Hematopoietic multipotent progenitor cell treated with erythropoietin and hydrocortisone succinate and interleukin-3 and kit ligand, for 8 days (in vitro differentiated cells): ENCODE measurements at places on chromosomes 3 and 15.

DNA sequence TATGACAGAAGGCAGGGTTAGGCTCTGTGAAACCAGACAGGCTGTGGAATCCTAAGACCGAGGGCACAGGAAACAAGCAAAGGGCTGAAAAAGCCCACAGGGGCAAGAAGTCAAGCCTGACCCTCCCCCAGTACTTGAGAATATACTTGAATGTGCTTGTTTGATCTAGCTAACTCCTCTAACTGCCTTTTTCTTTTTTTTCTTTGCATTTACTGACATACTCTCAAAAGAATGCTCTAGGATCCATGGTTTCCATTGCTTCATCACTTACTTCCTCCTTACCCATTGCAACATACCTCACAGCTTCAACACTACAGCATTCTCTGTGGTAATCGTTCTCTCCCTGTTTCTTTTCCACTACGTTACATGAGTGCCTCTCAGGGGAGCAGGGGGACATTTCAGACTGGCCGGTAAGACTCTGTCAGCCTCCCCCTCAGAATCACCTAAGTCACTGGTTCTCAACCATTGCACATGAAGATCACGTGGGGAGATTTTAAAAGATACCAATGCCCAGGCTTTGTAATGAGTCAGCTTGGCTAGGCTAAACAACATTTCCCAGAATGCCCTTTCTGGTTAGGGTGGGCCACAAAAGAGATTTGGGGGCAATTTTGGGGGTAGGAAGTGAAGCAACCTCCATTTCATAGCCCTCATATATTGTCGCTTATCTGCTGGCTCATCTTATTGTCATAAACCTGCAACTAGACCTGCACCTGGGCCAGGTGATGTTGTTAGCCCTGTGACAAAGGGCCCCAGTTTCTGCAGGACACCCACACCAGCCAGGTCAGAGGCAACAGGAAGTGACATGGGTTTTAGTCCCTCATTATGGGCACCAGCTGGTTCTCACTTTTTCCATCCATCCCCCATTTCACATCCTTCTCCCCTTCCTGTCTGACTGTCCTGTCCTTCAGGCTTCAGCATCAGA lies 24.6 kb upstream of the RSL24D1 start:
- DNase-seq = peak; percentile 35

GRCh38 chr3:10935028-10935427 lies 57.5 kb upstream of the SLC6A1 start:
- DNase-seq = no peak

DNA sequence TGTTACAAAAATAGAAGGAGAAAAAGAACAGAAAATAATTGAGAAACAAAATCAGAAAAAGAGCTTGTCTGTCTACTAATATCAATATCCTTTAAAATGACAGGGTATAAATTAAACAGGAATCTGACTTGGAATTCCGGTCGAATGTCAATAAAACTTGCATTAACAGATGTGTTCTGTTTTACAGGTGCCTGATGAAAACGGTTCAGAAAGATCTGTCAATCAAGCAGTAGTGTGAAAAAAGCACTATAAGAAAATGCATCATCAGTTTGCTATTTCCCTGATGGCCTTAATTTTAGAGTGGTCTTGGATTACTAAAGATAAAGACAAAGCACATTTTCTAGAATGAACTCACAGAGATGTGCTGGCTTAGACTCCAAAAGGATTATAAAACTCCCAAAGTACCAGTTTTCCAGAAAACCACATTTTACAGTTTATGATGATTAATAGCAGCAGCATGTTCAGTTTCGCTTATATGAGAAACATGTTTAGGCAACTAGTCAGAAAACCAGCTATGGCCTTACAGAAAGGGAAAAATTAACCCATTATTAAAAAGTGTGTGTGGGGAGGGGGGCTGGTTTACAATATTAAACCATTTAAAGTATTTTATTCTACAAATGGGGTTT lies 8.2 kb upstream of the C3orf38 start:
- DNase-seq = no peak

DNA sequence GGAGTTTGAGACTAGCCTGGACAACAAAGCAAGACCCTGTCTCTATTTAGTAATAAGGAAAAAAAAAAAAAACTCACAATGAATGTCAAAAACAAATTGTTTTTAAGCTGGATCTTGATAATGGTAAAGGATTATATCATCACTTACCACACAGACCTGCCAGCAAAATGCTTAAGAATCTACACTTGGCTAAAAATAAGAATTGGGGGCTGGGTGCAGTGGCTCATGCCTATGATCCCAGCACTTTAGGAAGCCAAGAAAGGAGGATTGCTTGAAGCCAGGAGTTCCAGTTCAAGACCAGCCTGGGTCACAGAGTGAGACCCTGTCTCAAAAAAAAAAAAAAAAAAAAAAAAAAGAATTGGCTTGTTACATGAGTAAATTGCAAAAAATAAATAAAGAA lies 31.0 kb downstream of the ACAP2 start:
- no peak for DNase-seq

DNA sequence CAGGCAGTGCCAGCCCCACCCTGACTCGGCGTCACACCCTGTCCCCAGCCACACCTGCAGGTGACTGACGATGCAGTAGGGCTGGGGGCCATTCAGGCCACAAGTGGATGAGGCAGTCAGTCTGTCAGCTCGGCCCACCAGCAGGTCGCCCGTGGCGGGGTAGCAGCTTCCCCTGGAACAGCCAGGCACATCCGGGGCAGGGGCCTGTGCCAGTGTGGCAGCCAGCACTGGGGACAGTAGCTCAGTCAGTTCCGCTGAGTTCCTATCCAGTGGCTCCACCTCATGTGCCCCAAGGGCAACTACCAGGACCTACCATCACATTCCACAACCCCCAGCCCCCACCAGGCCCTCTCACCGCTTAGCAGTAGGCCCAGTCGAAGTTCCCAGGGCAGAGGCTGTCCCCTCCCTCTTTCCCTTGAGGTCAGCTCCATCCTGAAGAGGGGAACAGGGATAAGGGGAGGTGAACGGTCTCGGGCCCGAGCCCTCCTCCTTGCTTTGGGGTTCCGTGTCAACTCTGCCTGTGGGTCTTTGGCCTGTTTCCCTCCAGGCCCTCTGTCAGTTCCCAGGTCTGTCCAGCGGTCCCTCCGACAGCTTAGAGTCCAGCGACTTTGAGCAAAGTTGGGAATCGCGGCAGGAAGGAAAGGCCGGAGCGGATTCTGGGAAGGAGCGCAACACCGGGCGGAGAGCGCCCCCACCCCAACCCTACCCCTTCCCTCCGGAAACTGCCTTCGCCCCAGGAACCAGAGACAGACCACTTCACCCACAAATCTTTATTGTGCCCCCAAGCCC lies at the start of gene LAMB2:
TSS of gene LAMB2 (minus strand) at position 614 of the 789 bp plus-strand sequence. CDS start at position 431, 183 bp downstream.
- DNase-seq = no peak

DNA sequence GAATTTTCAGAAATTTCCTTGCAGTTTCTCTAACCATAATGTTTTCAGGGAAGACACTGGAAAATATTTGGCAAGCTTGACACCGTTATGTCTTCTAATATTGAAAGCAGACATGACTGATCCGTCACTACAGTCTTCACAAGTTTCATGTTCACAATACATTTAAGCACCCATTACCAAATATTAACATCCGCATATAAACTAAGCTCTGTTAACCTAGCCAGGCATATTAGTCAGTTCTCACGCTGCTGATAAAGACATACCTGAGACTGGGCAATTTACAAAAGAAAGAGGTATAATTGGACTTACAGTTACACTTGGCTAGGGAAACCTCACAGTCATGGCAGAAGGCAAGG lies 162.7 kb upstream of the LYSMD4 start:
- DNase-seq = no peak

DNA sequence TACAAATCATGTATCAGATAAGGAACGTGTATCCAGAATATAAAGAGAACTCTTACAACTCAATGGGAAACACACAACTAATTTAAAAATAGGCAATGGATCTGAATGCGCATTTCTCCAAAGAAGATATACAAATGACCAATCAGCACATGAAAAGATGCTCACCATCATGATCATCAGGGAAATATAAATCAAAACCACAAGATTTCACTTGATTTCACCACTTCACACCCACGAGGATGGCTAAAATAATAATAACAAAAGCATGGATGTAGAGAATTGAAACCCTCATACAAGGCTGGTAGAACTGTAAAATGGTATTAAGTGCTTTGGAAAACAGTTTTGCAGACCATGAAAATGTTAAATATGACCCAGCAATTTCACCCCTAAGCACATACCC lies 26.7 kb upstream of the SLC12A8 start:
- no peak for DNase-seq

DNA sequence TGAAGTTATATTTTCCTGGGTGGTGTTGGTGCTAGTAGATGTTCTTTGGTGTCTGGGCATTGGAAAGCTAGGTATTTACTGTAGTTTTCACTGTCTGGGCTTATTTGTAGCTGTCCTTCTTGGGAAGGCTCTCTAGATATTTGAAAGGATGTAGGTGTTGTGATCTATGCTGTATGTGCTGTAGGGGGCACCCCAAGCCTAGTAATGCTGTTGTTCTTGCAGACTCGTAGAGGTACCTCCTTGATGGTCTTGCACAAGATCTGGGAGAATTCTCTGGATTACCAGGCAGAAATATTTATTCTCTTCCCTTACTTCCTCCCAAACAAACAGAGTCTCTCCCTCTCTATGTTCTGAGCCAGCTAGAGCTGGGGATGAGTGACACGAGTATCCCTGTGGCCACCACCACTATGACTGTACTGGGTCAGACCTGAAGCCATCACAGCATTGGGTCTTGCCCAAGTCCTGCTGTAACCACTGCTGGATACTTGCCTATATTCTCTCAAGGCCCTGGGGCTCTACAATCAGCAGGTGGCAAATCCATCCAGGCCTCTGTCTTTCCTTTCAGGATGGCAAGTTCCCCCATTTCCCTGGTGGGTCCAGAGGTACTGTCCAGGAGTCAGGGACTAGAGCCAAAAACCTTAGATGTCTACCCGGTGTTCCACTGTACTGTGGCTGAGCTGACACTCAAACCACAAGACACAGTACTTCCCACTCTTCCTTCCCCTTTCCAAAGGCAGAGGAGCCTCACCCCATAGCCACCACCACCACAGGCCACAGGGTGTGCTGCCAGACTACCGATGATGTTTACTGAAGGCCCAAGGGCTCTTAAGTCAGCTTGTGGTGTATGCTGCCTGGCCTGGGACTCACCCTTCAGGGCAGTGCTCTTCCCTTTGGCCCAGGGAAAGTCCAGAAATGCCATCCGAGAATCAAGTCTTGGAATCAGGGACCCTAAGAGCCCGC lies 195.2 kb upstream of the DPPA4 start:
- DNase-seq = peak; percentile 38

DNA sequence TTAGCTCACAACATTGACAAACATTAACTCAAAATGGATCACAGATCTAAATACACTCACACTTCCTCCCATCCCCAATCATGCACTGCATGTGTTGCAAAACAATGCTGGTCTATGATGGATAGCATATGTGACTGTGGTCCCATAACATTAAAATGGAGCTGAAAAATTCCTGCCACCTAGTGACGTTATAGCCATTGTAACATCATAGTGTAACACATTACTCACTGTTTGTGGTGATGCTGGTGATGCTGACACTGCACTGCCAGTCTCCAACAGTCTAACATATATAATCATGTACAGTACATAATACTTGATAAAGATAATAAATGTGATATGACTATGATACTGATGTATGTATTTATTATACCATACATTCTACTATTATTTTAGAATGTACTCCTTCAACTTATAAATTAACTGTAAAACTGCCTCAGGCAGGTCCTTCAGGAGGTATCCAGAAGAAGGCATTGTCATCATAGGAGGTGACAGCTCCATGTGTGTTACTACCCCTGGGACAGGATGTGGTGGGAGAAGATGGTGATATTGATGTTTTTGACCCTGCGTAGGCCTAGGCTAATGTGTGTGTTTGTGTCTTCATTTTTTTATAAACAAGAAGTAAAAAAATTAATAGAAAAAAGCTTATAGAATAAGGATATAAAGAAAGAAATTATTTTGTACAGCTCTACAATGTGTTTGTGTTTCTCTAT lies 41.3 kb downstream of the TXNRD3 start:
- DNase-seq = no peak

GRCh38 chr15:60417112-60417511 lies 19.3 kb upstream of the ANXA2 start:
- DNase-seq = peak; percentile 89

DNA sequence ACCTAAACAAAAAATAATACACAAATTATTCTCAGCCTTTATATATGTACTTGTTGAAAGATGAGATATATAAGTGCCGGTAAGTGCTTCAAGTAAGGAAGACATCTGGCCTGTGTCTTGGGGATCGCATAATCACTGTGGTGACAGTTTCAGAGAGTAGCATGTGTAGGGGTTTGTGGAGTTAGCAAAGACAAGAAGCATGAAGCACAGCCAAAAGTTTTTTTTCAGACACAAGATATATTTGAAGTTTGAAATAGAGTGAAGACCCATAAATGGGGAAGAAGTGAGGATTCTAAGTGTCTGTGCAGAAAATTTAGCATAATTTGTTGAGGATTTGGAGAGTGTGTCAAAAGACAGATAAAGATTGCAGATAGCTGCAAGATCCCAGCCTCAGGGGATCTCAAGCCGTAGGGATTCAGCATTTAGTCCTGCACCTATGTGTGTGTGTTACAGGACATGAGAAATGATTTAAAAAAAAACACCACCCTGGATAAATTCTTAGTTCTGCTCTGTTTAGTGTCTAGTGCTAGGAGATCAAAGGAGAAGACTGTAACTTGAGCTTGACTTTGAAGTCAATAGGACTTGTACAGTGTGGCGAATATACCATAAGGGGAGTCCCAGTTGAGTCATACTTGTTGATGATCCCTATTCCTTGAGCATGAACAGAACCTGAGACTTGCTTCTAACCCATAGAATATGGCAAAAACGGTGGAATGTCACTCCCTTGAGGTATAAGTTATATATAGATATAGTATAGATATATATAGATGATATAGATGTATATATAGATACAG lies 123.9 kb upstream of the GRM7 start:
- no peak for DNase-seq

GRCh38 chr3:114928989-114929640 lies 218.0 kb downstream of the ZBTB20 start:
- DNase-seq = no peak

DNA sequence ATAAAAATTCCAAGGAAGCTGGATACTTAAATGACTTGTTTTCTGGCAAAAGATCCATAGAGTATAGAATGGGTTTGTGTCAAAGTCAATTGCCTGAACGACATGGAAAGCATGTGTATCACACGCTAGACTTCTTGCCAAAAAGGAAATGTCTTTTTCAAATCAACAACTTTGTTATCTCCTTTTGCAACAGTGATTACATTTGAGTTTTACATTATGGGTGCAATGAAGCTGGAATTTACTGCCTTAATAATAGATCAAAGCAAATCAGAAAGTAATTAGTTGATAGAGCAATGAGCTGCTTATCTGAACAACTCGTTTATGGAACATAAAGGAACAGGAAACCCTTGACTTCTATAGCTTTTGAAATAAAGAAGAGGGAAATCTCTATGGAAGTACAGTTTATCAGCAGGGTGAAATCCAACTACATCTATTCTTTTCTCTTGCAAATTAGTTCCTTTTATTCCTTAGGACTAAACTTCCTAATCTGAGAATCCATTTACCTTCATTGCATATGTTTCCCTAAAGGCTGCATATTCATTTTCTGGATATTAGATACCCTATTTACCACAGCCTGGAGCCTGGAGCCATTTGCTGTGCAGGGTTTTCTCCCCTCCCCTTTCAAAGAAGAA lies 415.1 kb upstream of the NECTIN3 start:
- no peak for DNase-seq

GRCh38 chr3:194488055-194488742 lies 1.4 kb upstream of the ATP13A3 start:
- peak; percentile 93 for DNase-seq

- DNase-seq = no peak
Measured at GRCh38 chr15:25677719-25678499, 185.2 kb downstream of the ATP10A start.

- DNase-seq = no peak
Measured at GRCh38 chr3:194284351-194284750, 66.8 kb downstream of the CPN2 start.
